Cardiac ventricle fibroblast (primary cell): ENCODE measurements at places on chromosomes 6 and 20. TPM values are rescaled to one million over a fixed set of nuclear protein-coding genes. Genes with fewer than 3 reads are reported as not detected.

The KIAA0408 gene
- 4.6 and 4.9 TPM in 2 replicates for total RNA-seq

The C20orf173 gene
- not detected in 2 replicates for total RNA-seq

The SYCP2 gene
- 0.12 and 0.20 TPM in 2 replicates for total RNA-seq

The SLC22A3 gene
- 4.5 and 6.3 TPM in 2 replicates for total RNA-seq

The SLC22A16 gene
- total RNA-seq, result 0.39 and 0.62 TPM in 2 replicates

The GDAP1L1 gene
- total RNA-seq, result 0.44 TPM in 1 of 2 replicates, not detected in the other

The LCA5 gene
- total RNA-seq, result 3.9 and 4.7 TPM in 2 replicates

The SUN5 gene
- total RNA-seq, result not detected in 2 replicates

The HLA-DQB2 gene
- not detected in 2 replicates for total RNA-seq

The BPIFB1 gene
- total RNA-seq, result 0.50 TPM in 1 of 2 replicates, not detected in the other

The CRISP3 gene
- total RNA-seq, result not detected in 2 replicates
